ENCODE measurements at places on chromosomes 3 and 15.

DNA sequence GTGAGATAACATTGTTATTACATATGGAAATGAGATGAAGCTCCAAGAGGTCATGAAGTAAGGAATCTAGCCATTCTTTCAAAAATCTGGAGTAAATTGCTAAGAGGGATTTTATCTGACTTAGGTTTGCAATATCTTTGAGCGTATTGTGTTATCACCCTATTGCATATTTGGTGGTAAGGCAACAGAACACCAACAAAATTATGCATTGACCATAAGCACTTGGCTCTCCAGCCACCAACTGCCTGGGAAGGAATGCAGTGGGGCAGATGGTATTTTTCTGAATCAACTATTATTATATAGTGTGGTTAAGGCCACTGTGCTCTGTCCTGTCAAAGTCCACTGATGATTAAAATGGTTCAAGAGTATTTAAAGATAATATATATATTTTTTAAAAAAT, 287.9 kb upstream of the SEMA6D start:
- DNase-seq: no peak

- peak; percentile 21 for DNase-seq
Measured at GRCh38 chr3:90092994-90093393, 985.6 kb downstream of the EPHA3 start.

DNA sequence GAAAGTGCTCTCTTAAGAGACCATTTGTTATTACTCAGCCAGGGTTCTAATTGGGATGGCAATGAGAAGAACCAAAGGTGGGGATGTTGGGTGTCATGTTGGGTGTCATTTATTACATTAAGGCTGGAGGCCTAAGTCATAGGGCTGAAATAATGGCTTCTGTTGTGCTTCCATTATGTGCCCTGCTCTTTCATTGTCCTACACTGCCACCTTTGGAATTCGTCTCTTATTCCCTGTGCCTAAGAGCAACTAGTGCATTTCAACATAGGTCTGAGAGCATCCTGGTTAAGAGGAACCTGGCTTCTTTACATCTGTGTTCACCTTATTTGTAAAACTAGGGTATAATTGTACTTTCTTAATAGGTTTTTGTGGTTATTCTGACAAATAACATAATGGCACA, 32.2 kb downstream of the RIOX2 start:
- no peak for DNase-seq

DNA sequence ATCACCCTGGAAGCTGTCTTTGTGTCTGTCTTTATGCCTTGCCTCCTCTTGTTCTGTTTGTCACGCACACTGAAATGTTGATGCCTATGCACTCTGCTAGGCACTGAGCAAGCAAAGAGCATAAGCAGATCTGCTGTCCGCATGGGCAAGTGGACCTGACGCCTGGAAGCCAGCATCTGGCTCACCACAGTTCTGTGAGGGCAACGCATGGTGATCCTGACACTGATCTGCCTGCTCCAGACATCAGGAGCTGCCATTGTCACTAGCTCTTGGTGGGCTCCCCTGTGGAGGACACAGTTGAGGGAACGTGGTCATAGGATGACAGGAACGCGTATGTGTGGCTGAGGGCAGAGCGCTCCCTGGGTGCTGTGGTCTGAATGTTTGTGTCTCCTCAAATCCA, 234.6 kb downstream of the ADAMTS17 start:
- no peak for DNase-seq

GRCh38 chr3:4042869-4043268, 243.6 kb downstream of the LRRN1 start:
- DNase-seq: no peak

- DNase-seq: no peak
Measured at GRCh38 chr3:25603703-25604102, 61.0 kb downstream of the TOP2B start.

Data from fibroblast of mammary gland (primary cell).